ENCODE measurements at places on chromosomes 6 and 20.

DNA sequence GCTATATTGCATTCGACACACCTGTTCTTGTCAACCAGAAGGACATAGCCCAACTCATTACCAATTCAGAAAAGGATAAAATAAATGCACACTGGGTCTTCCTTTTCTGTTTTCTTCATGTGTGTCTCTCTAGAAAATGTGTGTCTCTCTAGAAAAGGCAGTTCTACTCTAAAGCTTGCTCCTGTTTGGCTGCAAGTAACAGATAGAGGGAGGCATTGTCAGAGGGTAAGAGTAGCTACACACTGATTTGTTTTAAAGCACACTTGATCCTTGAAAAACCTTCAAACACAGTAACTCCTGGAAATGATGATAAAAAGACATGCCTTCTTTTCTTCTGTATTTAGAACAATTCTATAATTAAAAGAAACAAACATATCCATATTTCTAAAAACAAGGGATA, 21.3 kb downstream of the GRM1 start:
- DNase-seq, result no peak

DNA sequence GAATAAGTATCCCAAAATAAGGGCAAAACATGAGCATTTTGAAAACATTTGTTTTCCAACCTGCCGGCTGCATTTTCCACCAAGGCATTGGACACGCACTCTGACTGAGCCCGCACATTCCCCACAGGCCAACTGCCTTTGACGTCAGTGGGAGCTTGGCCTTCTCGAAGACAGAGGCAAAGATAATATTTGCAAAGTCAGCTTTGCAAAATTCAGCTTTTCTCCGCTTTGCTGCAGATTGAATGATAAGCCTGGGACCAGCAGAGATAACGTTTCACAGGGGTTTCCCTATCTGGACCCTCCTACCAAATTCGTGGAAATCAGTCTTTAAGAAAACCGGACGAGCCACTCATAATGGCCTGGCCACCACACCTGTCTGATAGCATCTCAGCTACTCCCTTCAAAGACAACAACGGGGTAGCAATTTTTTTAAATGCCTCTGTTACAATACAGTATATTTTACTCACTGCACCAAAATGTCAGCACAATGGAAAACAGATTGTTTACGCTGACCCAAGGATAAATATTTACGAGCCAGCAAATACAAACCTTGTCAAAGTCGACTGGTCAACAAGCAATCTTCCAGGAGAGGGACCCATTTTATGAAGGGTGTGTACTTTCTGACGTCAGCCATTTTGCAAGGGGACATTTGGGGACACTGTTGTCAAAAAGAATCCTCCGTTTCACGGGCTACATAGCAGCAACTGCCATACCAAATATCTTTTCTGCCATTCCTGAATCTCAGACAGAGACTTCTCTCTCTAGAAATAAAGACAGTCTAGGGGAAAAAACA, 100.5 kb downstream of the TFAP2A start:
- DNase-seq, result no peak

DNA sequence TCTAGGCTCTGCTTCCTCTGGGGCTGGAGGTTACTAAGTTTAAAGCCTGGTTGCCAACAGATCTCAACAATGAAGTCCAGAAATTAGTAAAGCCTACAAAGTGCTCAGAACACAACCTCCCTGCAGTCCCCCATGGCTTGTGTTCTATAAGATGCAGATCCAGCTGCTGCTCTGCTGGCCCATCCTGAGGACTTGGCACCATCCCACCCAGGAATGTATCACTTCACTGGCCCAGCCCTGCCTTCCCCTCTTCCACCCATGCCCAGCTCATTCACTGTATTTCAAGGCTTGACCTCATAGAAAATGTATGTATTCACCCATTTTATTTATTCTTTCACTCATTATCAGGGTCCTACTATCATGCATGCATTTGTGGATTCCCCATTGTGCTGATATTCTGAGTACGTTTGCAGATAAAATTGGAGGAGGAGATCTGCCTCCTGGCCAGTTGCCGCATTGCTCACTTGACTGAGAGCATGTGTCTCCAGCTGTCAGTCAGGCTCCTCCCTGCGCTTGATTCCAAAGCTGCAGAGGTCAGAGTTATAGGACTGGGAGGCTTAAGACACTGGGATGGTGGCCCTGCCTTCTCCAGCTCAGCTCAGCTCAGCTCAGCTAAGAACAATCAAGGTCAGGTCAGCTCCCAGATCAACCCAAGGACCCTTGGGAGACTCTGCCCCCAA, 104.8 kb downstream of the MAFB start:
- no peak for DNase-seq

DNA sequence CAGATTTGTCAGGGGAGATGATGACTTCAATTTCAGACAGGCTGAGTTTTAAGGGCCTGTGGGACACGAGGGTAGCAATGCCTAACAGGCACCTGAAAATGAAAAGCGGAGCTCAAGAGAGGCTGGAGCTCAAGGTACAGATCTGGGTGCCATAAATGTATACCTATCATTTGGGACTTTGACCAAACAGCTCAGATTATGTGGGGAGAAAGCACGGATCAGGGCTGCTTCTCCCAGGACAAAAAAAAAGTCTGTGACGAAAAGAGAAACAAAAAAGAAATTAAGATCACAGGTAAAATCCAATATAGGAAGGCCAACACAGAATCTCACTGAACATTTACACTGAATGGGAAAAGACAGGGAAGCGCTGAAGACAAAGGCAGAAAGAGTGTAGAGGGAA, 1.9 kb downstream of the PRELID3B start:
- no peak for DNase-seq

- DNase-seq, result no peak
Observed at GRCh38 chr6:7732228-7732627, 6.3 kb downstream of the BMP6 start.

DNA sequence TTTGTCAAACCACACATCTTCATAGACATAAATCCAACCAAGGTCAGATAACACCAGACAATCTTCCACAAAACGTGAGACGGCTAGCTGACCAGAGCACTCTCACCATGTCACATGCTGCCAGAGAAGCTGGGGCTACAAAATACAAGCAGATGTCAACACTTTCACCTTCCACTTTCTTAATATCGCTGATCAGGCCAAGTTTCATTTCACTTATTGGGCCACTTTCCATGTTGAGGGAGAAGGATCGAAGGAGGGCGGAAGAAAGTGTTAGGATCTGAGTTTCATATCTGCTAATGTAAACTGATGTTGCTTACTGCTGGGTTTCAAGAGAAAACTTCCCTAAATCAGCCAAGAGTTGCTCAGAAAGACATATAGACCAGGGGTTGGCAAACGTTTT, 177.0 kb upstream of the PRDM1 start:
- no peak for DNase-seq

GRCh38 chr20:4950437-4950836, 50.9 kb downstream of the SLC23A2 start:
- no peak for DNase-seq

GRCh38 chr6:122918714-122919113, 77.3 kb upstream of the CLVS2 start:
- DNase-seq, result no peak

Data from cortex of kidney (tissue), 1 donor.